ENCODE measurements at places on chromosomes 13 and 19.

- no peak for DNase-seq
These were observed 245.2 kb downstream of the TBC1D4 start for GRCh38 chr13:75236774-75237173.

GRCh38 chr13:46553521-46553885, 533 bp downstream of the LRCH1 start:
- no peak for DNase-seq

DNA sequence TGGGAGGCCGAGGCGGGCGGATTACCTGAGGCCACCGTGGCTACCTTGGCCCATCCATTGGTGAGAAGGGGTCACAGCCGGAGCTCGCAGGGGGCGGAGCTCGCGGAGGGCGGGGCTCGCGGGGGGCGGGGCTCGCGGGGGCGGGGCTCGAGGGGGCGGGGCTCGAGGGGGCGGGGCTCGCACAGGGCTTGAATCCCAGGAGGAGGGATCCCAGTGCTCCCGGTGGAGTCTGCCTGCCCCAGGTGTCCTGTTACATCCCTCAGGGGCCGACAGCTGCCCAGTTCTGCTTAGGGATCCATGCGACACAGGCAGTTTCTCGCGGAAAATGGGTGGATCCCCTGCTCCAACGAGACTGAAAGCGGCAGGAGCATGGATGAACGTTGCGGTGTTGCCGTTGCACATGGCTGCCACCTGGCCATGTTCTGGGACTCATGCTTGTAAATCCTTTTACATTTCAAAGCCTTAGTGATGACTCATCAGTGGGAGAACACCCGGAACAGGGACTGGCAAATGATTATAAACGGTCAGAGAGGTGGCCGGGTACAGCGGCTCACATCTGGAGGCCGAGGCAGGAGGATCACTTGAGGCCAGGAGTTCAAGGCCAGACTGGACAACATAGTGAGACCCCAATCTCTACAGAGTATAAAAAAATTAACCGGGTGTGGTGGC, 25.1 kb downstream of the TMPRSS9 start:
- peak; percentile 27 for DNase-seq

DNA sequence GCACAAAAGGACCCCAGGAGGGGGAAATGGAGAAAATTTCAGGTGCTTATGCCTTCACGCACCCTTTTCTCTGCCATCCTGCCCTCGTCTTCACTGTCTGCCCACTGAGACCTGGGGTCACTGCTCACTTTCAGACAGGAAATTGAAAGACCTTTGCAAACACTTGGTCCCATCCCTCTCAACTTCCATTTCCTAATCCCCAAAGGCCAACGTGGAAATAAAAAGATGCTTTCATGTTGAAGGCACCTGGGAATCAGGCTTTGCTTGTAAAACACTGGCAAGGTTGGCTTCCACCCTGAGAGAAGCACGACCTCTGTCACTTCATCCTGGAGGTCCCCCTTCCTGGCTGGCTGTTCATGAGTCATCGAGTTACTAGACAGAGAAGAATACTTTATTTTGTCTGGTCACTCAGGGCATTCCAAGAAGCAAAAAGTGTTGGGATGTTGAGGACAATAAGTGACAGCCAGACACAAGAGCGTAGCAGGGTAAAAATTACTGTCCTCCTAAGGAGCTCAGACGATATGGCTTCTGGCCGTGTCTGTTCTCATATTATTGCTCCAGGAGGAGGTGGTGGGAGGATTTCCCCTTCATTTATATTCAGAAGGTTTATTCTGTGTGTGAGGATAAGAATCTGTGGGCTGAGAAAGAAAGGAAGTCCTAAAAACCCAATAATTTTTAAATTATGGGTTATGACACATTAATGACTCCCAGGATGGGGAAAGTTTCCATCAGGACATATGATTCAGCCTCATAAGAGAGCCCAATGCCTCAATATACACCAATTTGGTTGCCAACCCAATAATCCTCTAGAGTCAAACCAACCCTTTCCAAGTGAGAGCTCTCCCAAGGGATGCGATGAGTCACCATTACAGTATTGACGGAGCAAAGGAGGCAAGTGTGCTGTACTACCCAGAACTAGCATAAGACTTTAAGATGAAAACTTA, 409.0 kb downstream of the COG6 start:
- peak; percentile 23 for DNase-seq

- no peak for DNase-seq
These were observed 4.3 kb upstream of the KMT2B start for GRCh38 chr19:35713506-35713850.

DNA sequence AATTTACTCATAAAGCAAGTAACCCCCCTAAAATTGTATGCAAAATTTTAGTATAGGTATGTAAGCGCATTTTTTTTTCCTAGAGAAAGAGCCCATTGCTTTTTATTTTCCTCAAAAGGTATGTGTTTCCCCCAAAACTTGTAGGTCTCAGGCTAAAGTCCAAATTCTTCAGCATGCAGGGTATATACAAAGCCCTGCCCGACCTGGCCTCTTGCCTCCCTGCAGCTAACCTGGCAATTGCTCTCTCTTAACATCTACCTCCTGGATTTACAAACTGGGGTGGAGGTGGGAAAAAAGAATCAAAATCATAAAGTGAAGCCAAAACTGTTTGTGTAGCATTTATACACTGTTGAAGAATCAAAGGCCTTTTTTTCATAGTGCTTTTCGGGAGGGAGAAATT, 107.8 kb downstream of the KCNRG start:
- DNase-seq: no peak

GRCh38 chr19:5772416-5772815, 12.1 kb downstream of the PRR22 start:
- no peak for DNase-seq

DNA sequence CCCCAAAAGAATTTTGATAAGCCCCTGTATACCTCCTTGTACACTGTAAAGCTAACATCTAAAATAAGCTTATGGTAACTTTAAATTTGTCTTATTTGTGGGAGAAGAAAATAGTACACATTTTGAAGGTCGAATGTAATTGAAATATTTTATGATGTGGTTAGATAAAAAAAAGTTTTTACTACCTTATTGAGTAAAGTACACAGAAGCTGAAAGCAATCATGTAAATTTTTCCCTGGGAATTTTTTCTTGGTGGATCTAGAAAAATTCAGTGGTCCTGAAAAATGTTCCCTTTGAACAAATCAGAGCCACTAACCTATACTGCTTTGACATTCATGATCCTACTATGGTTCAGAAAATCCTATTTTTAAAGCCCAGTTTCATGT, 46.9 kb downstream of the SIPA1L3 start:
- DNase-seq: no peak

DNA sequence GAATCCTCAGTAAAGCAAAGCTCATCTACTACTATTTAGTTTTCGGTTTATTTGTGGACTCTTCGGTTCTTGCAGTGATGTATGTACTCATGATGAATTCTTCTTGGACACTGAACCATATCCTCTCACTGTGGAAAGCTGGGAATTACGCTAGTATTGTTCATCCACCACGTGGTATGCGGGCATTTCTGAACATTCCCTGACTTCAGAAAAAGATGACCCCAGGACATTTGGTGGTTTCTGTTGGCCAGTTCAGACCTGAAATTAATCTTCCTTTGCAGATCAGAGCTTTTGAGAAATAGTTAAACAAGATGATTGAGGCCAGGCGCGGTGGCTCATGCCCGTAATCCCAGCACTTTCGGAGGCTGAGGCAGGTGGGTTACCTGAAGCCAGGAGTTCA, 25.3 kb upstream of the FBN3 start:
- DNase-seq: no peak

DNA sequence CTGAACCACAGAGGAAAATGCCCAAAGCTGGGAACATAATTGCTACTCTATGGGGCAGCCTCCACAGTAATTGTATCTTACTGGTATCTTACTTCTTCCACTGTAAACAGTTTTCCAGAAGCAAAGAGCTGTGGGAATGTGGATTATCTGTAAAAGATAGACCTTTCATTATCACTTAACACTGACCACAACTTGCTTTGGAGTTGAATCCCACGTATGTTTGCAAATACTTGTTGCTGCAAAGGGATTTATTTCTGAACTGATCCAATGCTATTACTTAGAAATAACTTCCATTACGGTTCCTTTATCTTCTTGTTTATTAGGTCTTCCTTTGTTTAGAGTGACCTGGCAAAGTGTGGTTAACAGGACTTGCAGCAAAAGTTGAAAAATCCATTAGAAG, 218.1 kb downstream of the KCTD12 start:
- no peak for DNase-seq

GRCh38 chr19:55697069-55697440, 22.0 kb downstream of the EPN1 start:
- no peak for DNase-seq

DNA sequence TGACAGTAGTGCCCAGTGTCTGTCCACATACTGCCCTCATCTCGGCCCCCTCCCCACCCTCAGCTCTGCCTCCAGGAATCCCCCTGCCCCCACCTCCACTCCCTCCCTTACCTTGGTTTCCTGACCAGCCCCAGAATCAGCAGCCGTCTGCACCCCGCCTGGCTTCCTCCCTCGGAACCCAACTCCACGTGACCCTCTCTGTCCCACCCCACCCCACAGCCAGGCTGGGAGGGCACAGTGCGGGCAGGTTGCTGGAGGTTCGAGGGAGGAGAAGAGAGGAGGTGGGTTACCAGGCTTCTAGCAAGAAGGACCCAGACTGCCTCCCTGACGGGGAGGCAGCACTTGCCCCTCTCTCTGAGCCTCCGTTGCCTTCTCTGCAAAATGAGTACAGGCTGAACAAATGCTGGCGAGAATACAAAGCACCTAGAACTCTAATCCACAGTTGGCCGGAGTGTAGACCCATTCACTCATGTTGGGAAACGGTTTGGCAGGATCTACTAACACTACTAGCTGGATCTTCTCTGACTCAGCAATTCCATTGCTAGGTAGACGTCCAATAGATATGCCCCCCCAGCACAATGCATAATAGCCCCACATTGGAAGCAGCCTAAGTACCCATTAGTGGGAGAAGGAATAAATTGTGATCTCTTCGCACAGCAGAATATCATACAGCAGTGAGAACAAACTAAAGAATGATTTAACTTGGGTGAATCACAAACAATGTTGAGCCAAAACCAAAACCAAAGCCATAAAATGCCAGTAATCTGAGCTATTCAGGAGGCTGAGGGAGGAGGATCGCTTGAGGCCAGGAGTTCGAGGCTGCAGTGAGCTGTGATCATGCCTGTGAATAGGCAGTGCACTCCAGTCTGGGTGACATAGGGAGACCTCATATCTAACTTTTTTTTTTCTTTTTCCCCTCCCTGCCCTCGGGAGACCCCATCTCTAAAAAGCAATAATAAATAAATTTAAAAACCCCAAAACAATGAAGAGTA, at the start of gene RASAL3:
RASAL3 (minus strand) TSS at position 151 of the 992 bp plus-strand sequence. CDS start 186 bp downstream, outside the sequence.
- no peak for DNase-seq

- no peak for DNase-seq
These were observed 12.5 kb downstream of the EPN1 start for GRCh38 chr19:55687281-55688201.

DNA sequence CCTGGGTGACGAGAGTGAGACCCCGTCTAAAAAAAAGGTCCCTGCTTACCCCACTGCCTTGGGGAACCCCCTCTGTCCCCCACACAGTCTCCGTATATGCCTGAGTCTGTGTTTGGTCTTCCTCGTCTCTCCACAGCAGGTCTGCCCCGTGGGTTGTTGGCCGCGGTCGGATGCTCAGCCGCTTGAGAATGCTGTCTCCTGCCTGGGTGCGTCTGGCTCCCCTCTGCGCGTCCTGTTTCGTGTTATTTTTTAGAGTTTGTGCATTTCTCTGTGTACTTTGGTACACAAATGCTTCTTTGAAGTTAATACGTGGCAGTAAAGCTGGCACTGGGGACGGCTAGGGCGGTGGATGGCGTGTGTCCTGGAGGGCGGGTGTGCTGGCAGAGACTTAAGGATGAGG, 34.9 kb downstream of the KDM4B start:
- DNase-seq: no peak

GRCh38 chr19:7358102-7358597, 9.4 kb downstream of the ARHGEF18 start:
- no peak for DNase-seq

DNA sequence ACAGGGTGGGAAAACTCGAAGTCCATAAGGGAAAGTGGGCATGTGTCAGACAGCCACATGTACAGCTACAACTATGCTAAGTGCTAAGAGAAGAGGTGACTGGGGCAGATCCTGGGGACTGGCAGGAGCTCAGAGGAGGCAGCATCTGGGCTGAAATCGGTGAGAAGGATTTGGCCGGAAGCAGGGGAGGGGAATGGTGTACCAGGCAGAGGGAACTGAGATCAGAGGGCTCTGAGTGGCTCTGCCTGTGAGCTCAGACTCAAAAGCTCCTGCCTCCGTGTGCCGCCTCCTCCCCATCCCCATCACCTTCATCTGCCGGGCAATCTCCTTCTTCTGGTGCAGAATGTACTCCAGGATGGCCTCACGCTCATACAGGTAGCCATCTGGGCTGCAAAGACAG, 21.8 kb downstream of the NOSIP start:
- DNase-seq: no peak

- DNase-seq: no peak
These were observed 615 bp upstream of the ZNF135 start for GRCh38 chr19:58058467-58058866.

DNA sequence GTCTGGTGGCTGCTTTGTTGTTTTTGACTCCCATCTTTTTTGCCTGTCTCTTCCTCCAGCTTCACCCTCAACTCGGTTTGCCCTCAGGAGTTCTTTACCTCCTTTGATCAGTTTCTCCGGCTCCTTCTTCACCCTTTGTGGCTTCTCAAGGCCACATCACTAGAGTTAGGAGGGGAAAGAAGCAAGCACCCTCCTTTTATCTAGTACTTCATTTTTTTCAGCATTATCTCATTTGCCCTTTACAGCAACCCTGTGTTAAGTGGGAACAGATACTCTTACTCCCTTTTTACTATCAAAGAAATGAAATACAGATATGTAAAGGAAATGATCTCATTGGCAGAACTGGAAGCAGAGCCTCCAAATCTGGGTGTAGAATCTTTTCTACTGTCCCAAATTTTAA, 26.9 kb downstream of the RAP2A start:
- no peak for DNase-seq

GRCh38 chr19:19285686-19286085, 12.6 kb upstream of the TM6SF2 start:
- DNase-seq: no peak

GRCh38 chr13:109231888-109232287, 554.5 kb downstream of the IRS2 start:
- no peak for DNase-seq

- no peak for DNase-seq
These were observed 103.1 kb downstream of the TNFRSF19 start for GRCh38 chr13:23673354-23673753.

GRCh38 chr19:51359294-51359693, 6.9 kb downstream of the ETFB start:
- no peak for DNase-seq

- no peak for DNase-seq
These were observed 8.6 kb downstream of the ANO8 start for GRCh38 chr19:17325881-17326594.

Measured in inflammatory macrophage treated with lipopolysaccharide for 4 hours (primary cell).